Vein endothelial cell (primary cell): ENCODE measurements at places on chromosomes 7 and 10. TPM values are rescaled to one million over a fixed set of nuclear protein-coding genes. Genes with fewer than 3 reads are reported as not detected.

The SPDYE16 gene
- under 0.01 TPM in 1 of 2 replicates, not detected in the other for total RNA-seq

The TFR2 gene
- under 0.01 and 0.38 TPM in 2 replicates for total RNA-seq

The OTUD1 gene
- total RNA-seq: 5.2 and 5.6 TPM in 2 replicates

The HEPACAM2 gene
- not detected in 2 replicates for total RNA-seq

The WEE2 gene
- not detected in 2 replicates for total RNA-seq

The GIMAP1 gene
- 13.8 and 14.4 TPM in 2 replicates for total RNA-seq

The KDM7A gene
- 8.1 and 11.4 TPM in 2 replicates for total RNA-seq

The SLC13A1 gene
- total RNA-seq: not detected in 2 replicates
